ENCODE measurements at places on chromosomes 12 and 14.

GRCh38 chr12:114194066-114194465, 211.9 kb downstream of the TBX5 start:
- no peak for DNase-seq

- no peak for DNase-seq
Measured at GRCh38 chr14:66696326-66696725, 188.4 kb downstream of the GPHN start.

DNA sequence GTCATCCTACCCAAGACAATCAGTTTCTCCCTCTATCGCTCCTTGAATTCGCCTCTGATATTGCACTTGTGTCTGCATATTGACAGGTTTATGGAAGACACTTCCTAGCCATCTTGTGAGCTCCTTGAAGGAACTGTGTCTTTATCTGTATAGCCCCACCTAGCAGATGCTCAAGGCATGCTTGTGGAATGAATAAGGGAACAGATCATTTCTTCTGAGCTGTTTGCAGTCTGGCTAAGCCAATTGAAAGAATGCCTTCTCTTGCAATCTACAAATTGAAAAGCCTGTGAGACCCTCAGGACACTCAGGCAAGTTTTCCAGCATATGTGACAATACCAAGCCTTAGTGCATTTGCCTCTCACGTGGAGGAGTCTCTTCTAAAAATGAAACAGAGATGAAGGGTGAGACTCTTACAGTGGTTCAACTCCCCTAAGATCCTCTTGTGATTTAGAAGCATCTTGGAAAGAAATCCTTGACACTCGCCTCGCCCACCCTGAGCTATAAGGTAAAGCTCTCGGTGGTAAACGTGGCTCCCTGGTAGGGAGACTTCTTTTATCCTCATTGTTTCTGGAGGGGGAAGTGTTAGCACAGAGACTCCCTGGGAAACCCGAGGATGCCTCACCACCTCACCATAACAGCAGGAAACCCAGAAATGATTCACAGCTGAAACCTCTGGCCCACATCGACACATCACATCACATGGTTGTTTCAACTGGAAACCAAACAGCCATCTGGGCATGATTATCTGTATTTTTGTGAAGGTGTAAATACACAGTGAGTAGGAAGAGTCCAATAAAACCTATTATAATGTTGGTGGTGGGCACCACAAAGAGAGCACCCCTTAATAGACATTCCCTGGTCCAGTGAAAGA, 112.3 kb upstream of the BCL2L14 start:
- DNase-seq: no peak

DNA sequence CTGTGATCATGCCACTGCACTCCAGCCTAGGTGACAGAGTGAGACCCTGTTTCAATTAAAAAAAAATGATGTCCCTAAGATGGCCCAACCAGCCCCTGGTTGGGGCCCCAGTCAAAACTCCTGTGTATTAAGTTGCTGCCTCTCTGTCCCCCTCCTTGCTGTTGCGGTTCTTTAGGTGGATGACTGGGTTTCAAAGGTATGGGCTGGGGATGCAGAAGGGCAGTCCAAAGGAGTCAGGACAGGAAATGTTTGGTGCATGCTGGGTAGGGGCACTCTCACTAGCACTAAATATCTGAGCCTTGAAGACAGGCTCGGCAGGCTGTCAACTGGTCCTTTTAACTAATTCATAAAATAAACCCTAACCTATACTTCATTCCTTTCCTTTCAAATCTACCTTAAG, 12.0 kb upstream of the PIP4K2C start:
- DNase-seq: no peak

DNA sequence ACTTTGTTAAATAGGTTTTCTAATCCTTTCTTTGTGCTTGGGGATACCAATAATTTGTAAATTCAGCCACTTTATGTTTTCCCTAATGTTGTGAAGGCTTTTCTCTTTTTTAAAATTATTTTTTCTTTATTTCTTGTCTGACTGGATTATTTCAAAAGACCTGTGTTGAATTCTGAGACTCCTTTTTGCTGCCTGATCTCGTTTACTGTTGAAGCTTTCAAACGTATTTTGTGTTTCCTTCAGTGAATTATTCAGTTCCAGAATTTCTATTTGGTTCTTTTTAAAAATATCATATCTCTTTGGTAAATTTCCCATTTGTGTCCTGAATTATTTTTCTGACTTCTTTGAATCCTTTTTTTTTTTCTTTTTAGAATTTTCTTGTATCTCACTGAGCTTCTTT, 241.6 kb downstream of the LRIG3 start:
- no peak for DNase-seq

- DNase-seq: no peak
Measured at GRCh38 chr14:68459480-68460136, 333.3 kb downstream of the ZFP36L1 start.

DNA sequence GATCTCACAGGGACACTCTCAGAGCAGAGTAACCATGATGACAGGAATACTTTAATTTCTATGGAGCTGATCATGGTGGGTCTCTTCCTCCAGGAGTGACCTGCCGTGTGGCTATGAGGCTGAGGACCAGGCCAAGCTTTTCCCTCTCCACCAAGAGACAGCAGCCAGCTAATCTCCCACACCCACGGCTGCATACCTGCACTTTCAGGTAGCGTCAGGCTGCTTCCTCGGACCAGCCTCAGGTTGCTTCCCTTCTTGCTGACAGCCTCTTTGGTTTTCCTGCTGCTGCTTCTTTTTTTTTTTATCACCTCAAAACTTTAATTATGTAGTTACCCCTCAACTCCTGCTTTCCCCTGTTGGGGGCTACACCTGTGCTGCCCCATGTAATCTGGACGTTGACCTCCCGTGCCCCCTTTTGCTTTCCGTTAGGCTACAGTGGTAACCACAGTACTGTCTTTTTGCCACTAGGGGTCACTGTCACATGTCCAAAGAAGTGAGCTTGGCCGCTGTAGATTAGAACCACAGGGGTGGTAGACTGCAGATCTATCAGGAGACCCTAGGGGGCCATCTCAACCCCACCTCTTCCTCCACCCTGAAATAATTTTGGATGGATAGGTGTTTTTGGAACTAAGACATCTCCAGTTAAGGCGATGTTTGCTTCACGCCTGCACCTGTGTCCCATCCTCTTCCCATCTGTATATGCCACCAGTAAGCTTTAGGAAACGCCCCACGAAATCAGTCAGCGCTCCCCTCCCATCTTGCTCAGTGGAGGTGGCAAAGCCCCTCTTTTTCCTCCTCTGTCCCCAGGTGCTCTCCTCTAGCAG, 7.8 kb upstream of the PIP4K2C start:
- peak; percentile 76 for DNase-seq

DNA sequence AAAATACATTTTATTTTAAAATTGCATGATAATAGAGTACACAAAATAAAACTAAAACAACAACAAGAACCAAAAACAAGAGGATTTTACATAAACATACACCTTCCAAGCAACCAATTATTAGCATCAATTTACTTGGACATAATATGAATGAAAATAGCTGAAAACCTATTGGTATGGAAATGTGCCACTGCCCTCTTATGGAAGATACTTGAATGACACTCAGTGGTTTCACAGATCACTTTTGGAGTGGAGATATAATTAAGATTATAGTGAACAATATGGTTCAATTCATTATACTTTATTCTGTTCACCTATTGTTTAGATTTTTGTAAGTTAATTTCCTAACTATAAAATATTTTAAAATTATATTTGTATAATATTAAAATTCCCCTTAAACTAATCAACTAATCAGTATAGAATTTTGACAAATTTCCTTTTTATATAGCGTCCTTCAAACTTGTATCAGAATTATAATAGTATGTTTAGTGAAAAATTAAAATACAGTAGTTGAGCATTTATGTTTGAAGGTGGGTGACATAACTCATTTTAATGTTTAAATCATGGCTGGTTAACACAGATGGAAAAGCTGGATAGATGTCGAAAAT, 70.1 kb downstream of the SLC6A15 start:
- DNase-seq: peak; percentile 41

DNA sequence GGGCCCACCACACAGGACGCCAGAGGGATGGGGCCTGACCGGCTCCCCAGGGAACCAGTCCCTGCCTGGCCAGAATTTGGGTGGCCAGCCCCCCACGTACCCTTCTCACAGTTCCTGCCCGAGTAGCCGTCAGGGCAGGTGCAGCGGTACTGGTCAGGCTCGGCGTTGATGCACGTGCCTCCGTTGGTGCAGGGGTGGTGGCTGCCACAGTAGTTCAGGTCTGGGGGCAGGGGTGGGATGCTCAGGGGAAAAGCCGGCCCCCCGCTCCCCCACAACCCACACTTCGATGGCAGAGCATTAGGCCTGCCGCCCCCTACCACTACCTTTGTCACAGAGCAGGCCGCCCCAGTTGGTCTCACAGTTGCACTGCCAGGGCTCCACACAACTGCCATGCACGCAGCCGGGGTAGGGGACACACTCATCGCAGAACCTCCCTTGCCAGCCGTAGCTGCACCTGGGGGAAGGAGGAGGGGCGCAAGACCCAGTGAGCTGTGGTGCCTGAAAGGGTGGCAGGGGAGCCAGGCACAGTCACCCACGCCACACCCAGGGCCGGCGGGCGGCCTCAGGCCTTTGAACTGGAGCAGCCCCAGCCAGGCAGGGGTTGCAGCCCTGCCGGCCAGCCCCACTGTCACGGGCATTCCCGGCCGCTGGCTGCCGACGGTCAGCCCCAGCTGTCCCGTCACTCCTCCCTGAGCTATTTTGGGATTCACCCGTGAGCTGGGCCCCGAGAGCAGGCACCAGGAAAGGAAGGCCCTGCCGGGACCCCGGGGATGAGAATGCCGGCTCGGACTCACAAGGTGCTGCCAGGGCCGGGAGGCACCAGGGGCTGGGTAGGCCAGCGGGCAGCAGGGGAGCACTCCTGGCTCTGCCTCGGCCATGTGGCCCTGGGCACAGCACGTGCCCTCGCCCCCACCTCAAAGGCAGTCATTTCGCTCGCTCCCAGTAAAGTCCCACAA, 16.5 kb downstream of the JAG2 start:
- no peak for DNase-seq

GRCh38 chr12:75909714-75910656, 121.6 kb downstream of the PHLDA1 start:
- no peak for DNase-seq

DNA sequence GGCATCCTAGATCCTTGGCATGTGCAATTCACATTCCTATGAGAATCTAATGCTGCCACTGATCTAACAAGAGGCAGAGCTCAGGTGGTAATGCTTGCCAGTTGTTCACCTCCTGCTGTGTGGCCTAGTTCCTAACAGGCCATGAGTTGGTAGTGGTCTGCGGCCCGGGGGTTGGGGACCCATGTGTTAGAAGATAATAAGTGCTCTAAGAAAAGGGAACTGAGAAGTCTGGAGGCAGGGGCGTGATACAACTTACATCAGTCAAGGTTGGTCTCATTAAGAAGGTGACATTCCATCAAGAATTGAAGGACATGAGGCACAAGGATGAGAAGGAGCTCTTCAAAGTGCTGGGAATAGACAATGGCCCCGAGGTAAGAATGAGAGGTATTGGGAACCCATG, 49.3 kb downstream of the OVCH1 start:
- DNase-seq: no peak

GRCh38 chr14:87745507-87746118, 247.4 kb downstream of the GALC start:
- DNase-seq: peak; percentile 23

DNA sequence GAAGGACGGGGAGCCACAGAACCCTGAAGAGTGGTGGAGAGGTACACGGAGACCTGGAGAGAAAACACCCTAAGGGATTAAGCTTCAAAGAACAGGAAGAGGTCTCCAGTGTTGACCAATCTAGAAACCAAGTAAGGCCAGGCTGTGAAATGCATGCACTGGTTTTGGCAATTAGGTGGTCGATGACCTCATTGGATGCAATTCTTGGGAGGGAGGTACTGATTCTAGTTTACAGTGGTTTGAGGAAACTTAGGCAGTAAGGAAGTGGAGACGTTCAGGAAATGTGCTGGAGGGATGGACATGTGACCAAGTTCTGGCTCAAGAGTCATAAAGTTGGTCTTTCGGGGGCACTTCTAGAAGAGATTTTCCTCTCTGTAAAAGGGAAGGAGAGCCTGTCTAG, 91.3 kb upstream of the CEP83 start:
- DNase-seq: no peak

DNA sequence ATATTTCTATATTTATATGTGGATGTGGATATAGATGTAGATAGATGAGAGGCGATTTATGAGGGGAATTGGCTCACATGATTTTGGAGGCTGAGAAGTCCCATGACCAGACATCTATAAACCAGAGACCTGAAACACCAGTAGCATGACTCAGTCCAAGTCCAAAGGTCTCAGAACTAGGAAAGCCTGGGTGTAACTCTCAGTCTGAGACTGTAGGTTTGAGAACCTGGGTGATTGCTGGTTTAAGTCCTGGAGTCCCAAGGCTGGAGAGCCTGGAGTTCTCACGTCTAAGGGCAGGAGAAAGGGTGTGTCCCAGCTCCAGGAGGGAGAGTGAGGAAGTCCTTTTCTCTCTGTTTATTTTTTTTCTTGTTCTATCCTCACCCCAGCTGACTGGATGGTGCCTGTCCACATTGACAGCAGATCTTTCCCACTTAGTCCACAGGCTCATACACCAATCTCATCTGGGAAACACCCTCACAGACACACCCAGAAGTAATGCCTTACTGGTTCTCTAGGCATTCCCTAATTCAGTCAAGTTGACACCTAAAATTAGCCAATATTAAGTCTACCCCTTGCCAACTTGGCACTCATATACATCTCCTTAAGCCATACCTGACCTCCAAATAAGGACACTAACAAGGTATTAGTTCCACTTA, 45.4 kb downstream of the EMP1 start:
- DNase-seq: no peak

GRCh38 chr14:90785471-90785870, 30.8 kb downstream of the TTC7B start:
- DNase-seq: no peak

- DNase-seq: no peak
Measured at GRCh38 chr12:93573552-93574223, 1.2 kb downstream of the SOCS2 start.

DNA sequence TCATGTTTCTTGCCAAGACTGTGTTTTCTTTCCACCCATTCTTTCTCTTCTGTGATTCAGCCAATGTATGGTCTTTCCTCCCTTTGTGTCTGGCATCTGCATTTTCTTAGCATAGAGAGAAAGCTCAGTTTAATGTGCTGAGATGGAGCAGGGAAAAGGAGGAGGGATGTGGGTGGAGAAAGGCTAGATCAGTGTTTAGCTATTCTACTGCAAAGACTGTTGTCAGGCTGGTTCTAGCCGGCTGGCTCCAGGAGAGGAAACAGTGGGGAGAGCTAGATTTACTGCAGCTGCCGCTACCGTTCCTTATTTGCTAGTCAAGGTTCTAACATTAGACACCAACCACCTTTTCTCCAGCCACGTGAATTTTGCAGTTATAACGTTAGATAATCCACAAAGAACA, 5.2 kb upstream of the RIMKLB start:
- no peak for DNase-seq
